Stimulated activated CD8-positive, alpha-beta memory T cell treated with anti-CD3 and anti-CD28 coated beads, Interleukin-15, amount 100 ng/mL, for 1 hour (primary cell): ENCODE measurements at places on chromosomes 6 and 20.

GRCh38 chr6:112300896-112301295, 46.2 kb upstream of the RFPL4B start:
- no peak for DNase-seq

GRCh38 chr6:108544606-108545005, 16.1 kb upstream of the FOXO3 start:
- DNase-seq: no peak

DNA sequence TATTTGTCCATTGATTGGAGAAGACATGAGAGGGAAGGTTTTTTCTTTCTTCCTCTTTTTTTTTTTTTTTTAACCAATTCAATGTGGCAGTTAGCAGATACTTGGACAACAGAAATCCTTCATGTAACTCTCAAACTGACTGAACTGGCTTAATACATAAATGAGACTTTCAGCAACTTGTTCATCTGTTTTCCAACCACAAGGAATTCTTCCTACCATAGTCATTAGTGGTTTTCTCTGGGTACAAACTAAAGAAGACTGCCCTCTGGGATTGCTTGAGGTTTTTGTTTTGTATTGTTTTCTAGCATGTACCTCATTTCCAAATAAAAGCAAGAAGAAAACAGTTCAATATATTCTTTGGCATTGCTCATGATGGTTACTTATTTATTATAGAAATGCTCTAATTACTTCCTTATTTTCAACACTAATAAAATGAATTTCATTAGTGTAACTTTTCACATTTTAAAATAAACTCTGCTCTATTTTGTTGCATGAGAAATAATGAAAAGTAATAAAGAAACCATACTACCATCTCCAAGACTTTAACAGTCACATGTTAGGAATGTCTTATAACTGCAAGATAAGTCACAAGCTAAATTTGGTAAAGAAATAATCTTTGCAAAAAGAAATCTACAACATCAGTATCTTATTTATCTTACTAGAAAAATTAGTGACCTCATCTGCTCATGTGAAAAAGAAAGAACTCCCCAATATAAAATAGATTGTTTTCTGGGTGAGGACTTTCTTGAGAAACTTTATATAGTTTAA, 52.0 kb downstream of the ME1 start:
- no peak for DNase-seq

- no peak for DNase-seq
Measured at GRCh38 chr20:1656844-1657243, 735 bp downstream of the SIRPG start.

DNA sequence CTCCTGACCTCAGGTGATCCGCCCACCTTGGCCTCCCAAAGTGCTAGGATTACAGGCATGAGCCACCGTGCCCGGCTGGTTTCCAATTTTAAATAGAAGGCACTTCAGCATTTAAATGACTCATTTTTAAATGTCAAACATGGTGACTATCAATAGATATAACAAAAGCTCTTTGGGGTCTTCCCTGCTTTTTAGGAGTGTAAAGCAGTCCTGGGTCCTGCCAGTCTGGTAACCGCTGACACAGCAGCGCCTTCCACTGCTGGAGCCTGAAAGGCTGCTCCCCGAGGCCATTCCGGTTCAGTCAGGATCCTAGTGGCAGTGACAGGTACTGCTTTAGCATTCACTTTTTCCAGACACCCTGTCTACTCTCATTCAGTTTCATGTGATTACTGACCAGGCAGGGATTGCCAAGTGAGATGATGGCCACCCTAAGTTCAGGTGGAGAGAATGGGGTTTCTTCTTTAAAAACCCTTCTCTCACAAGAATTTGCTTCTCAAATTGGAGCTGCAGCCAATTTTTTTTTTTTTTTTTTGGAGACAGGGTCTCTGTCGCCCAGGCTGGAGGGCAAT, 5.1 kb downstream of the DIDO1 start:
- no peak for DNase-seq
